Activated CD4-positive, alpha-beta T cell treated with anti-CD3 and anti-CD28 coated beads for 24 hours (primary cell): ENCODE measurements at places on chromosomes 13 and 19.
A peak's percentile ranks its signal among the peaks of the same experiment; 100 is the strongest.

DNA sequence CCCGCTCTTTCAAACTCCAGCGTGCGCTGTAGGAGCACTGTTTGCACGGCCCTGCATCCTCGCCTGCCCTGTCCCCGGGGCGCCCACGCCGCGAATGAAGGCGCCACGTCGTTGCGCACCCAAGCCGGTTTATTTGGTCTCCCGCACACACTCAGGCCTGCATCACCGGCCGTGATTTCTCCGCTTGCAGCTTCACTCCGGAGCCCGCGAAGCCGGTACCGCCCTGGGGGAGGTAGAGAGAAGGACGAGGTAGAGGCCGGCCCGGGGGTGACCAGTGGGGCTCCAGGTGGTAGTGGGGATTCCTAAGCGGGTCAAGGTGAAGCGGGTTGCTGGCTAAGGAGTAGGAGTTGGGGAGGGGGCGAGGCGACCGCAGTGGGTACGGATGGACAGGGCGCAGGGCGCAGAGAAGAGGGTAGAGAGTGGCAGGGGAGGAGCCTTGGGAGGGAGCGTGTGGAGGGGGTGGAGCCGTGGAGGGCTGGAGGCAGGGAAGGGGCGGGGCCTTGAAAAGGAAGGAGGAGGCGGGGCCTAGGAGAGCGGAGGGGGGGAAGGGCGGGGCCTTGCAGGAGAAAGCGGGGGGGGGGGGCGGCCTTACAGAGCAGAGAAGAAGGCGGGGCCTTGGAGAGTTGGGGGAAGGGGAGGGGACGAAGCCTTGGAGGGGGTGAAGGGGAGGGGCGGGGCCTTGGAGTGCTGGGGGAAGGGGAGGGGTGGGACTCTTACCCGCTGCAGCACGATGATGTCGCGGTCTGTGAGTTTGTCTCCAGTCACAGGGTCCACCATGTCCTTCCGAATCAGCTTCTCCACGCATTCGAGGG lies 24.6 kb downstream of the NOSIP start:
- peak; percentile 76 for DNase-seq

DNA sequence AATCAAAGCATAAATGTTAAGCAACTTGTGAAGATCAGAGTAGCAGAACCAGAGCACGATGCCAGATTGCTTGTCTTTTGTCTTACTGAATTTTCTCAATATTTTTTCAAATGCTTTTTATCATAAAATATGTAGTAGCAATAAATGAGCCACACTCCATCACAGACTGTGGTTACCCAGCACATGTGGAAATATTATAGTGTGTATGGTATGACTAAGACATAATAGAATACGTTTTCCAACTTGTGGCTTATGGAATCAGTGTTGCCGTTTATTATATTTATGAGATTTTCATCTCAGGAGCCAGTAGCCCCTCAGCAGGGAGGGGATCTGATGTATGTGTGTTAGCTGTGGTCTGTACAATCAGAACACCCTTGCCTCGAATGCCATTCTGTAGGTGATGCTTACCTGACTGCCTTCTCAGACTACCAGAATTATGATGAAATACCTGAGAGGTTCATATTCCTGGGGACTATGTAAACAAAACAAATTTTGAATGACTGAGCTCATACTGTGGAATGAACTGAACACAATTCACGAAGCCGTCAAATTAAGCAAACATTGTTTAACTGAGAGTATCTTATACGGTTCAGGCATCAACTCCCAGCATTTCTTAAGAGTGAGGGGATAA lies 1.9 kb downstream of the SCEL start:
- DNase-seq: no peak

- no peak for DNase-seq
Observed at GRCh38 chr19:56748378-56748777, 76.8 kb upstream of the ZNF835 start.

- no peak for DNase-seq
Observed at GRCh38 chr13:20016649-20017364, 58.3 kb downstream of the ZMYM2 start.

GRCh38 chr13:45594764-45595163 lies 20.8 kb downstream of the ERICH6B start:
- DNase-seq: no peak

DNA sequence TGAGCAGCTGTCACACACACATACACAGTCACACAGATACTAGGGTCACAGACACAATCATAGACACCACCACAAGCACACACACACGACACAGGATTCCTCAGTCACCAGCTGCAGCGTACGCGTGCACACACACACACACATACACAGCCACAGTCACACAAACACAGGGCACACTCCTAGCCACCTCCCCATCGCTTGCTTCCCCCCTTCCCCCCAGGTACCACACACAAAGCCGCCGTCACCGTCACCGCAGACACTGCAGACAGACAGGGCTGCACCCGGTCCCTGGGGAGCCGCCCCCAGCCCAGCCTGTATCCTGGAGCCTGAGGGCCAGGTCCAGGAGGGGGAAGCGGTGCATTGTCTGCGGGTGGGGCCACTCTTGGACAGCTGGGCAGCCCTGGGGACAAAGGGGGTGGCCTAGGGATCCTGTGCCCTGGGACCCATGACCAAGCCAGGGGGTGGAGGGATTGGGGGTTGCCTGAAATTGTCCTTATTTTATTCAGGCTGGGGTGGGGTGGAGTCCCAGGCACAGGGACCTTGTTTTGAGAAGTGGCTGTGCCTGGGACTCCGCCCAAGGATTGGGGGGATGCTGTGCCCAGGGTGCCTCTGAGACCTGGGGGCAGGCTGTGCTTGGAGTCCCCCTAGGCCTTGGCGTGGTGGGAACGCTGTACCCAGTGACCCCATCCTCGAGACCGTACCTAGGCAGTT lies 957 bp downstream of the NUMBL start:
- no peak for DNase-seq

DNA sequence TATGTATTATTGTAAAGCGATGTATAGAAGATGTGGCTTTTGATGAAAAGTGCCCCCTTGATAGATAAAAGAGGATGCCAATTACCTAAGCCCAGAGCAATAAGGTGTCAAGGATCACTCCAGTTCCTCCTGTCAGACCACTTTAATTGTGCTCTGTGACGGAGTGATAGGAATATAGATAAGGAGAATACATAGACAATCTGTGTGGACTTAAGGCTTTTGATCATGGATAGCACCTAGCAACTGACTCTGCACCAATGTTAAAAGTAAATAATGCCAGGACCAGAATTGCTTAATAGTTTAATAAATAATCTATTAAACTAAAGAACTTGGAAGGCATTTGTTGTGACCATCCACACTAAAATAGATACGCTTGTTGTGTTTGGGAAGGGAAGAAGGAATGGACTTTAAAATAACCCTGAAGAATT lies 390.7 kb upstream of the ARGLU1 start:
- no peak for DNase-seq

DNA sequence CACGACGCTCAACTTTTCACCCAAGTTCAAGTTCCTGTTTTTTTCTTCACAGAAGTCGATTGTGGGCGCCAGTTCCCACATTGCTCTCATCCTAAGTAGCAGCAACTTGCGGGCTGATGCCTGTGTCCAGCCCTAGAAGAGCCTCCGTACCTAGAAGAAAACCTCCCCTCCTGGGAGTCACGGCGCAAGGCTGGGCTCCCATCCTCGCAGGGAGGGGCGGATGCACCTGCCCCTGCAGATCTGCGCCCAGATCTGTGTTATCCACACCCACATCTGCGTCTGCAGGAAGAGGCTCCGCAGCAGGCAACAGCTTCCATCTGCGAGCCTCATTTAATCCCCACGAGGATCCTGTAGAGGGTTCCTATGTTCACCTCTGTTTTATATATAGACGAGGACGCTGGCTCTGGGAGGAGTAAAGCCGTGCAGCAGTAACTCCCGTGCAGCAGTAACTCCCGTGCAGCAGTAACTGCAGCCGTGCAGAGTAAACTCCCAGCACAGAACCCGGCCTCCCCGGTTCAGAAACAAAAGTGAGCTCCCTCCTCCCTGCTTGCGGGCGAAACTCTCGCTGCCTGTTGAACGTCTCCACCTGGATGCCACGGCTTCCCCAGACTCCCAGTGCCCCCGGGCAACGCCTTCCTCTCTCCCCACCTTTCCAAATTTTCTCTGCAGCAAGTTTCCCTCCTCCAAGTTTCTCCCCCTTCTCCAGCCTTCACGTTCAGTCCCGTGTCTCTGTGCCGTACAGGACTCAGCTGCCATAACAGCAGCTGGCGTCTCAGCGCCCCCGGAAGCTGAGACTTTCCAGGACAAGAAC lies 23.5 kb upstream of the LAIR1 start:
- peak; percentile 16 for DNase-seq

- no peak for DNase-seq
Observed at GRCh38 chr13:112859817-112860190, 109.2 kb upstream of the MCF2L start.

DNA sequence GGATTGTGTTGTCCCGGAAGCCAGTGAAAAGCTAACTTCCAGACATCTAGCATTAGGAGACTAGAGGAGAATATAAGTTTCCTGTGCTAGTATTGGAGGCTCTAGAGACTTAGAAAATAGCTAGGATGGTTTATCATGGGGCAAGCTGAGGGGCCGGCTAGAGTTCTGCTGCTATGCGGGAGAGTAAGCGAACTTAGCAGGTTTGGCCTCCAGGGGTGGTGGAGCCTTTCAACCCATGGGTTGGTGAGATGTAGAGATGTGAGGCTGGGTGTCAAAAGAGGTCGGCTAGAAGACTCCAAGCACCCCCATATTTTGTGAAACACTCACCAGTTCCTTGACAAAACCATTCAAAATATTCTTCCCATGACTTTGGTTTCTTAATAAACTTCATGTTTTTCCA lies 4.4 kb downstream of the SULT2A1 start:
- DNase-seq: no peak

GRCh38 chr13:98972059-98972458 lies 5.8 kb downstream of the DOCK9 start:
- no peak for DNase-seq

- no peak for DNase-seq
Observed at GRCh38 chr19:48102870-48103751, 7.5 kb downstream of the PLA2G4C start.

DNA sequence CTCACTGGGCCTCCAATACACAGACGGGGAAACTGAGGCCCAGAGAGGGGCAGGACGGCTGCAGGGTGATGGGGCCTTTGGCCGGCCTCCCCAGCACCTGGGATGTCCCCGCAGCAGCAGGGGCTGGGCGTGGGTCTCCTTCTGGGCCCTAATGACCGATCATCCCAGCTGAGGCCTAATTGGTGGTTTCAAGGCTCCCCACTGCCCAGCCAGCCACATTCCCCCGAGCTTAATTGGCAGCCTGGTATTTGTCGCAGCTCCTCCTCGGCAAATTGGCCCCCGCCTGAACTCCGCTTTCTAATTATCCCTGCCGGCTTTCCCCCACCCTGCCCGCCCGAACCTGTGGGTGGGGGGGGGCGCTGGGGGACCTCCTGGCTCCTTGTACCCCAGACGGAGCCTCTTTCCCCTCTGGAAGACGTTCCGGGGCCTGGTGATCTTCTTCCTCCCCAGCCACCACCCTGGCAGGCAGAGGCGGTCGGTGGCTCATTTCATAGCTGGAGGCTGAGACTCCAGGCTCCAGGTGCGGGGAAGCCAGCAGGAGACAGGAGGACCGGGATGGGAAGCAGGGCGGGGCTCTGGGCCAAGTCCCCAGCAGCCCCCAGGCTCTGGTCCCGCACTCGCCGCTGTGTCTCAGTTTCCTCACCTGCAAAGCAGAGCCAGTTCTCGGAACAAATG lies 27.2 kb upstream of the WDR18 start:
- DNase-seq: no peak

DNA sequence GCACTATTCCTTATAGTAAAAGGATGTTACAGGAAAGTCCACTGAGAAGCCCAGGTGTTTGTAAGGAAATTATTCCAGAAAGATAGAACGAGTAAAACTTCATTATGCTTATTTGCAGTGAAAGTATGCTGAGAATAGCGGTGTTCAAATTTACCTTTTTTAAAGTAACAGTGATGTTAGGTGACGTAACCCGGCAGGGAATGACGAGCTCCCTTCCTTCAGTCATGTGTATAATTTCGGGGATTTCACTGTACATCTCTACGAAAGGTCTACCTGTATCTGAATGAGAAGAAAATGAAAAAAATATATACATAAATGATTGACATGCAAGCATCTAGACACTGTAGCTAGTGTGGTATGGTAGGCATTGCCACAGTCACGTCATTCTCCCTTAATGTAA lies 56.9 kb downstream of the FLT1 start:
- no peak for DNase-seq

GRCh38 chr19:41821003-41821735 lies 23.3 kb downstream of the LYPD4 start:
- DNase-seq: no peak

GRCh38 chr13:88005188-88005587 lies 334.0 kb downstream of the SLITRK5 start:
- DNase-seq: no peak

DNA sequence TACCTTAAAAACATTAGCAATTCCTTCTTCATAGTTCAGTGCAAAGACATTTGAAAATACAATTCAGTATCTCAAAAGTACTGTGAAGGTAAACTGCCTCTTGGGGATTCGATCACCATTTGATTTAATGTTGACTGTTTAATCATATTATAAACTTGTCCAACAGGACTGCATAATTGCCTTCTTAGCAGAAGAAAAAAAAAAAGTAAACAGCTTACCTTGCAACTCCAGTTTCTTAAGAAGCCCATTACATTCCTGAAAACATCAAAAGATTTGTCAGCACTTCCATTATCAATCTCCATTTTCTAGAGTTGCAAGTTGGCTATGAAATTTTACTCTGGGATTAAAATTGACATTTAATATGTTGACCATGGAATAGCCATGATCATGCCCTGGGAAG lies 1154.6 kb downstream of the OLFM4 start:
- no peak for DNase-seq

GRCh38 chr13:84983321-84983720 lies 815.9 kb downstream of the SLITRK6 start:
- no peak for DNase-seq

DNA sequence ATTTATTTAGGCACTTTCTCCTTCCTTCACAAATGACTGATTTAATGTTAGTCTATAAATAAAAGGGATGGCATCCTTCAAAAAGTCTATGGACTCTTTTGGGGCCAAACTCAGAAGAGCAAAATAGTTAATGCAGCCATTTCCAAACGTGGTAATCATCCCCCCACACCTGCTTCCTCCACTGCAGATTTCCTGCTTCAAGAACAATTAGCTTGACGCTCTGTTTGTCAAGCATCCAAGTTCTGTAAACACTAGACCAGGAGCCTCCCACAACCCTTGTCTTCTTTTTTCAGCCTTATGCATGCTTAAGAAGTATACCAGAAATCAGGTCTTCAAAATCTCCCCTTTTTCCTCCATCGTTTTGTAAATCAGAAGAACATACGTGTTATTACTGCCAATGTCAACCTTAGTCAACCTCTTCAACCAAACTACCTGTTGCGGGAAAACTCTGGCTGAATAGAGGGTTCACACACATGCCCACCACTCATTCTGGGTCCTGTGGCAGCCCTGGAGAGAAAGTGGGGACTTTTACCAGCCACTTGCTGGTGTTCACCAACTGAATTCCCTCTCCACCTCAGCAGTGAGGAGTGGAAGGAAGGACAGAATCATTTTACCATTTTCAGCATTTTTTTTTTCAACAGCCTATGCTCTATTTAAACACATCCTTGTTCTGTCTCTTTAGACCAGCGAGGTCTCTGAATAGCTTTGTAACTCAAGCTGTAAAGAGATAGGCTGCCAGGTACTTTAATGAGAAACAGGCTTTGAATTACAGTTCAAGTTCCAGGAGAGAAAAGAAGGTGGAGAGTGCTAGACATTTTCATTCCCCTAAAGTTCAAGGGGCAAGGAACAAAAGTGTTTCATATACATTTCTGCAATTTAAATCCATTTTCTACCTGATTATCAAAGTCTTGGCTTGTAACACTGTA lies 39.1 kb downstream of the EFNB2 start:
- DNase-seq: no peak

- no peak for DNase-seq
Observed at GRCh38 chr19:49976496-49976895, 15.5 kb upstream of the SIGLEC11 start.

GRCh38 chr19:49241769-49242168 lies 83.2 kb downstream of the SLC6A16 start:
- DNase-seq: no peak
